ENCODE measurements at places on chromosomes 12 and 14.
A peak's percentile ranks its signal among the peaks of the same experiment; 100 is the strongest.

- peak; percentile 93 for DNase-seq
Observed at GRCh38 chr14:32224737-32225377, 21.8 kb upstream of the RNU6-8 start.

GRCh38 chr12:15842108-15842507 is 40.1 kb upstream of the STRAP start:
- no peak for DNase-seq

DNA sequence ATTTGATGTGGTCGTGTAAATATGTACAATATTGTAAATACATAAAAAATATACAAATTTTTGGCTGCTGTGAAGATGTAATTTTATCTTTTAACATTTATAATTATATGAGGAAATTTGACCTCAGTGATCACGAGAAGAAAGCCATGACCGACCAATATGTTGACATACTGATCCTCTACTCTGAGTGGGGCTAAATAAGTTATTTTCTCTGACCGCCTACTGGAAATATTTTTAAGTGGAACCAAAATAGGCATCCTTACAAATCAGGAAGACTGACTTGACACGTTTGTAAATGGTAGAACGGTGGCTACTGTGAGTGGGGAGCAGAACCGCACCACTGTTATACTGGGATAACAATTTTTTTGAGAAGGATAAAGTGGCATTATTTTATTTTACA is 49.6 kb downstream of the TBK1 start:
- DNase-seq = no peak

DNA sequence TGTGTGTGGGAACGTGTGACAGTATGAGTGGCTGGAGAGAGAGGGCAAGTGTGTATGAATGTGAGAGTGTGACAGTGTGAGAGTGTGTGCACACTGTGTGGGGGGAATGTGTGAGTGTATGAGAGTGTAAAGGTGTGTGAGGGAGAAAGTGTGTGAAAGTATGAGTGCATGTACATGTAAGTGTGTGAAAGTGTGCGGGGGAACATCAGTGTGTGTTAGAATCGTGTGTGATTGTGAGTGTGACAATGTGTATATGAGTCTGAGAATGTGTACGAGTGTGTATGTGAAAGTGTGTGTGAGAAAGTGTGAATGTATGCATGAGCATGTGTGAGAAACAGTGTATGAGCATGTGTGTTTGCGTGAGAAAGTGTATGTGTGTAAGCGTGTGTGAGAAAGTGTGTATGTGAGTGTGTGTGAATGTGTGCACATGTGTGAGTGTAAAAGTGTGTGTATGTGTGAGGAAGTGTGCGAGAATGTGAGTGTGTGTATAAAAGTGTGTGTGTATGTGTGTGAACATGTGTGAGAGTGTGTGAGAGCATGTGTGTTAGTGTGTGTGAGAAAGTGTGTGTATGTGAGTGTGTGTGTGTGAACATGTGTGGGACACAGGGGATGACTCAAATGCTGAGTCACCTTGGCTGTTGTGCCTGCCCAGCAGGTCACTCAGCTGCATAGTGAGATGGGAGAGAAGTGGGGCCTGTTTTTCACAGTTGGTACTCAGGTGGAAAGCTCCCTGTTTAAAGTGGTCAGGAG is 220.5 kb upstream of the TBX3 start:
- DNase-seq = no peak

Measured in NCI-H524 treated with DMSO at 0.1 percent for 48 hours (cell line).